ENCODE measurements at places on chromosomes 2 and 18. TPM values are rescaled to one million over a fixed set of nuclear protein-coding genes. Genes with fewer than 3 reads are reported as not detected.

The RAB27B gene
- 22.9 TPM for total RNA-seq

The PROM2 gene
- total RNA-seq, result 0.98 TPM

The KCNE4 gene
- total RNA-seq, result 2.5 TPM

The ALPP gene
- not detected for total RNA-seq

The SLC5A7 gene
- total RNA-seq, result 2.5 TPM

The CCDC68 gene
- total RNA-seq, result 1.2 TPM

The ZFAND2B gene
- 6.6 TPM for total RNA-seq

The VAMP8 gene
- total RNA-seq, result 0.74 TPM

The AKAIN1 gene
- 2.5 TPM for total RNA-seq

The ASXL3 gene
- total RNA-seq, result 91.7 TPM

The C1GALT1C1L gene
- total RNA-seq, result not detected

The TUBA3D gene
- not detected for total RNA-seq

The LIPG gene
- 11.8 TPM for total RNA-seq

The DNER gene
- 75.7 TPM for total RNA-seq

The FHL2 gene
- 2.2 TPM for total RNA-seq

The NABP1 gene
- total RNA-seq, result 2.7 TPM

The RAPGEF4 gene
- 13.5 TPM for total RNA-seq

The DAW1 gene
- total RNA-seq, result 1.5 TPM

The SIX3 gene
- 0.49 TPM for total RNA-seq

The ALPG gene
- total RNA-seq, result not detected

The CDH2 gene
- 150 TPM for total RNA-seq

The SLC8A1 gene
- 109 TPM for total RNA-seq

The CLHC1 gene
- 41.6 TPM for total RNA-seq

The IL1R2 gene
- total RNA-seq, result not detected

The PARD3B gene
- 3.4 TPM for total RNA-seq

The FAM110C gene
- total RNA-seq, result 7.4 TPM

The DUSP19 gene
- 9.8 TPM for total RNA-seq

The PRKRA gene
- total RNA-seq, result 43.3 TPM

The UGT1A4 gene
- total RNA-seq, result not detected

The CCDC142 gene
- total RNA-seq, result 19.2 TPM

The MEP1B gene
- total RNA-seq, result under 0.01 TPM

The ANKRD30B gene
- total RNA-seq, result not detected

The PDE1A gene
- total RNA-seq, result 41.8 TPM

The OTX1 gene
- total RNA-seq, result 3.4 TPM

The NXPH2 gene
- total RNA-seq, result 17.2 TPM

The AGXT gene
- total RNA-seq, result not detected

The AAK1 gene
- total RNA-seq, result 37.4 TPM

The GLI2 gene
- 2.7 TPM for total RNA-seq

The DSG1 gene
- 0.49 TPM for total RNA-seq

The SPIRE1 gene
- 78.7 TPM for total RNA-seq

The PXDN gene
- 22.1 TPM for total RNA-seq

The NOL4 gene
- total RNA-seq, result 110 TPM

The CABYR gene
- total RNA-seq, result 13.0 TPM

The UCN gene
- total RNA-seq, result 1.2 TPM

The CENPA gene
- total RNA-seq, result 1.2 TPM

The FEV gene
- not detected for total RNA-seq

The ST8SIA3 gene
- 22.6 TPM for total RNA-seq

The SLC9A4 gene
- total RNA-seq, result 0.25 TPM

The WNT6 gene
- total RNA-seq, result not detected

The MAP3K19 gene
- 1.7 TPM for total RNA-seq

The GKN1 gene
- total RNA-seq, result 2.0 TPM

The SALL3 gene
- total RNA-seq, result 9.6 TPM

The EGR4 gene
- not detected for total RNA-seq

Measured in temporal lobe (tissue), 4 donors.